ENCODE measurements at places on chromosomes 1 and 21.

GRCh38 chr1:167092653-167093052 lies 1.2 kb upstream of the STYXL2 start:
- no peak for DNase-seq

DNA sequence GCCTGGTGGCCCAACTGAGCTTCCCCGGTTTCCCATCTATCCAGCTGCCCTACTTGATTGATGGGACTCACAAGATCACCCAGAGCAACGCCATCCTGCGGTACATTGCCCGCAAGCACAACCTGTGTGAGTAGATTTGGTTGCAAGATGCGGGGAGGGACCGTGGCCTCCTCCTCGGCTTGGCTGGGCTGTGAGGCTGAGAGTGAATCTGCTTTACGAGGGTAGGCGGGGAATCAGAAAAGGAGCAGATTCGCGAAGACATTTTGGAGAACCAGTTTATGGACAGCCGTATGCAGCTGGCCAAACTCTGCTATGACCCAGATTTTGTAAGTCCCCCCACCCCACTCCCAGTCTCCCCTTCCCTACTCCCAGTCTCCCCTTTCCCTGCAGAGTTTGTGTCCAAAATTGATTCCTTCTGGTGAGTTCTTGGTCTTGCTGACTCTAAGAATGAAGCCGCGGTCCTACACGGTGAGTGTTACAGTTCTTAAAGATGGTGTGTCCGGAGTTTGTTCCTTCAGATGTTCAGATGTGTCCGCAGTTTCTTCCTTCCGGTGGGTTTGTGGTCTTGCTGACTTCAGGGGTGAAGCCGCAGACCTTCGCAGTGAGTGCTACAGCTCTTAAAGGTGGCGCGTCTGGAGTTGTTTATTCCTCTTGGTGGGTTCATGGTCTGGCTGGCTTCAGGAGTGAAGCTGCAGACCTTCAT lies 1.5 kb downstream of the GSTM2 start:
- no peak for DNase-seq

GRCh38 chr1:35574655-35575415 lies 1.7 kb downstream of the TFAP2E start:
- no peak for DNase-seq

DNA sequence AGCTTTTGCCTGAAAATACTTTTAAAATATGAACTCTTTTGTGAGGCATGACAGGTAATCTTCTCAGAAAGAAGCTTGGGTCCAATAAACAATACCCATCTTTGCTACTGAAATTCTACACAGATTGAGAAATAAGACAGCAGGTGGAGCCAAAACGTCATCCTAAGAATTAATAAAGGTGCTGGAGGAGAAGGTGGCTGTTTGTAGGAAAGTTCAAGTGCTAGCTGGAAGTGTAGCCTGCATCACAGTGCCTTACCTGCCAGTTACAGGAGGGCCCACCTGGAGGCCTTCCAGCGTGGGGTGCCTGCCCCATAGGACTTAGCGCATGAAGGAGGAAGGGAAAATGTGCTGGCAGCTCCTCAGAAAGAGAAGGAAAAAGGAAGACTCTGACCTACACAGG lies 93.7 kb downstream of the TTC3 start:
- no peak for DNase-seq

- DNase-seq: no peak
Observed at GRCh38 chr1:211198880-211199279, 60.3 kb upstream of the RCOR3 start.

GRCh38 chr1:110556471-110556807 lies 37.5 kb upstream of the KCNA10 start:
- no peak for DNase-seq

DNA sequence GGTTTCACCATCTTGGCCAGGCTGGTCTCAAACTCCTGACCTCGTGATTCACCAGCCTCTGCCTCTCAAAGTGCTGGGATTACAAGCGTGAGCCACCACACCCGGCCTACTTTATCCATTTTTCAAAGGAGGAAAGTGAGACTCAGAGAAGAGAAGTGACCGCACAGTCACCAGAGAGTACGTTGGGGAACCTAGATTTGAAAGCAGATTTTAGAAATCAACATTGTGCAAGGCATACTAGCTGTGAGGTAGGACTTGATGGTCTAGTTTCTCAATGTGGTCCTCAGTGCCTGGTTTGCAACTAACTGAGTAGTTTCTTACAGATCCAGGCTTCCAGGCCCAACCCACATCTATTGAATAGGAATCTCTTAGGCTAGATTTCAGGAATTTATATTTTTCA lies 1.7 kb upstream of the PRCC start:
- no peak for DNase-seq

DNA sequence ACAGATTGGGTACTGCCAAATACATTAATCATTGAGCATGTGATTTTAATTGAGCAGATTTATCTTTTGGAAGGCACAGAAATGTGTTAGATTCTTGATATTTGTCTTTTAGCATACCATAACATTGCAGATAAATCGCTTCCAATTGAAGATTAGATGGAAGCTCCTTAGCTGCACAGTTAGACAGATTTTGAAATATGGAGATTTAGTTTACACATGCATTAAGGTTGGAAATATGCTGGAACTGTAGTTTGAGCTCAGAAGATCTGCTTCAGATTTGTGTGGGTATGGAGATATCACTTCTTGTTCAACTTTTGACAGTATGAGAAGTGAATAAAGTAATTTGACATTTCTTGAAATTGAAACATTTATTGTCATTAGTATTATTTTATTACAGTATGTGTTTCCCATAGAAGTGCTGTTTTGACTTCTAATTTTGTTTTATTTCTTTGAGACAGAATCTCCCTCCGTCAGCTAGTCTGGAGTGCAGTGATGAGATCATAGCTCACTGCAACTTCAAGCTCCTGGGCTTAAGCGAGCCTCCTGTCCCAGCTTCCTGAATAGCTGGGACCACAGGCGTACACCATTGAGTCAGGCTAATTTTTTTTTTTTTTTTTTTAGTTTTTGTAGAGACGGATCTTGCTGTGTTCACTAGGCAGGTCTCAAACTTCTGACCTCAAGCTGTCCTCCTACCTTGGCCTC lies 29.1 kb downstream of the THRAP3 start:
- no peak for DNase-seq

GRCh38 chr1:205016075-205016474 lies 26.9 kb upstream of the CNTN2 start:
- no peak for DNase-seq

GRCh38 chr1:165897326-165898303 lies 70.2 kb downstream of the UCK2 start:
- no peak for DNase-seq

GRCh38 chr1:191913260-191913977 lies 244.8 kb upstream of the RGS18 start:
- DNase-seq: no peak

DNA sequence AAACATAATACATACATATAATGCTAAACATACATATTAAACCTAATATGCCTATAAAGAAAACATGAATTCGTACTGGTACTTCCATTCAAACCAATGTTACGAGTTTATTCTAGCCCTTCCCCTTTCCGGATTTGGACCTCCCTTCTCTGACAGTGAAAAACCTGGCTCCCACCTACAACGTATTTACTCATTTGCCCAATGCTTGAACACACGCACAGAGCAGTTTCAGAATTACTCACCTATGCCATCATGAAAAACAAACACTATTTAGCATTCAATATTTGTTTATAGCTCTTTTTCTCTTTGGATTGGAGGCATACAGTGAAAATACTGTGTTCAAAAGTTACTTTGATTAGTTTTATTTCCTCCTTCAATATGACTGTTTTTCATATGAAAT lies 204.4 kb downstream of the LMX1A start:
- no peak for DNase-seq

DNA sequence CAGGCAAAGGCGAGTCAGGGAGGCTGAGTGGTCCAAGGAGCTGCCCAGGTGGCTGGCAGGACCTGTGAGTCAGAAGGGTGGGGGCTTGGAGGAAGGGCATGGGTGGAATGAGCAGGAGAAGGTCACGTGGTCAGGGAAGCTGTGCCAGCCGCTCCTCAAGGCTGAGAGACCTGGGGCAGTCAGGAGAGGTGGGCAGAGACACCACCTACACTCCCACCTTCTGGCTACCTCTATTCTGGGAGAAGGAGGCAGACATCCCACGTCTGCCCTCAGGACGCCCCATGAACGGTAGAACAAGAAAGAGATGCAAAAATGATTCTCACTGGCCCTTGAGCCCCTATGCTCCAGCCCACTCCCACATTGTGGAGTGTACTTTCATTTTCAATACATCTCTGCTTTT lies 151.8 kb upstream of the RAB4A start:
- no peak for DNase-seq

GRCh38 chr1:55445416-55445815 lies 230.3 kb upstream of the USP24 start:
- DNase-seq: no peak

DNA sequence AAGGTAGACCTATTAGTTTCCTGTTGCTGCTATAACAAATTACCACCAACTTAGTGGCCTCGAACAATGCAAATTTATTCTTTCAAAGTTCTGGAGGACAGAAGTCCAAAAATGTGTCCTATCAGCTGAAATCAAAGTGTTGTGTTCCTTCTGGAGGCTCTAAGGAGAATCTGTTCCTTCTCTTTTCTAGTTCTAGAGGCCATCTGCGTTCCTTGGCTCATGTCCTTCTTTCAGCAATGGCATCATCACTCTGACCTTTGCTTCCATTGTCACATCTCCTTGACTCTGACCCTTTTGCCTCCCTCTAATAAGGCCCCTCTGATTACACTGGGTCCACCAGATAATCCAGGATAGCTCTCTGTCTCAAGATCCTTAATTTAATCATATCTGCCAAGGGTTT lies 1.2 kb upstream of the MR1 start:
- no peak for DNase-seq

DNA sequence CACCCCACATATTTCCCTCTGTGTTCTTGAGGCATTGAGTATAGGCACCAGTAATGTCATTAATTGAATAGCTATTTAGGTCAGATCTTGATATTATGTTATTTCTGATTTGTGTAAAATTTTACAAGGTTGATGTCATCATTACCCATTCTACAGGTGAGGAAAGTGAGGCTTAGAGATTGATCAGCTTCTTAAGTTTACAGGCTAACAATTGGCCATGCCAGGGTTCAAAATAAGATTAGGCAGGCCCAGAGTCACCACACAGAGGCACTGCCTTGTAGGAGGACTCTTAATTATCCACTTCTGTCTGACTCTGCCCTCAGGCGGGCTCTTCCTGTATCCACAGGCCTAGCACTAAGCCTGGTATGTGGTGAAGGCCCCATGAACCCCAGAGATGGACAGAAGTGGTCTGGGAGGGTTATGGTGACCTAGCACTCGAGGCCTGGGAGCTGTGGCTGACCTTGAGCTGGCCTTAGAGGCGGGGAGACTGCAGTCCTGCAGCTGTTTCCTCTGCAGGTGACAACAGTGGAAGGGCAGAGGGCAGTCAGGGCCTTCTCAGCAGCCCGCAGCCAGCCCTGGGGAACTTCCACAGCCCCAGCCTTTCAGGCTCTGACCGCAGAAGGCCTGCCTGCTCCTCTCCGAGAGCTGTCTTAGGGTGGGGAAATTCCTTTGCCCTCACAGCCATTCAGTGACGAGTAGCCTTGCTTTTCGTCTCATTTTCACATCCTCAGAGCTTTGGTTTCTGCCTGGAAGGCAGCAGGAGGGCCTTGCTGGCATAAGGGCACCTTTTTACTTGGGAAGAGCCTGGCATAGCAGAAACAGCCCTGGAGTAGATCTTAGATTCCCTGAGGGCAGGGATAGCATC lies 12.2 kb downstream of the ZDHHC18 start:
- DNase-seq: no peak

GRCh38 chr1:182235952-182236650 lies 155.5 kb downstream of the GLUL start:
- DNase-seq: no peak

GRCh38 chr1:103459346-103459745 lies 66.2 kb upstream of the RNPC3 start:
- DNase-seq: no peak

DNA sequence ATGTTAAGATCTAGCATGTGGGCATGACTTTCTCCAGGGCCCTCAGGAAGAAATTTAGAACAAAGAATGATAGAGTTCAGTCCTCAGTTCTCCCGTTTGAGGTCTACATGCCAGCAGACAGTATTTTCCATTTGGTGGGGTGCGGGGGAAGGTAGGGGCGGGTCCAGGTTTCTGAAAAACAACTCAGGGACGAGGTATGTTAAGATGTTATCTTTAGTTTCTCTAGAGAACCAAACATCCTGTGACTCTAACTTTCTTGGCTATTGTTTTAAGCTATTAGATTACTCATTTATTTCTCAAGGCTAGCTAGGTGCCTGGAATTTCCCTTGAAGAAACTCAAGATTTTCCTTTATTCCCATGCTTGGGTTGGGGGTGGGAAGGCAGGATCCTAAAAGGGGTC lies 42.3 kb upstream of the SYT14 start:
- no peak for DNase-seq

DNA sequence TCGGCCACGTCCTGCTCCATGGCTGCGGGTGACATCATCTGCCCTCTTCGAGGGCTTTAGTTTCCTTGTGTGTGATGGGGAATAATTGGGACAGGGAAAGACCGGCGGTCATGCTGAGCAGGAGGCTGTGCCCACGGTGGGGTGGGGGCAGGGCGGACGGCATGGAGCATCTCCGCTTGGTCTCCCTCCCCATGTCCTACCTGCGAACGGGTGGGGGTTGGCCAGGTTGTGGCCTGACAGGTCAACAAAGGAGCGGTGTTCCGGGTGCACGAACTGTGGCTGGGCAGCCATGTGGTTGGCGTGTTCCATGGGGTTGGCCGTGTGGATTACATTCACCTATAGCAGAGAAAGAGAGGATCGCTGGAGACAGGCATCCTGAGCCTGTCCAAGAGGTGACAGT lies 80.0 kb downstream of the PIK3CD start:
- no peak for DNase-seq

DNA sequence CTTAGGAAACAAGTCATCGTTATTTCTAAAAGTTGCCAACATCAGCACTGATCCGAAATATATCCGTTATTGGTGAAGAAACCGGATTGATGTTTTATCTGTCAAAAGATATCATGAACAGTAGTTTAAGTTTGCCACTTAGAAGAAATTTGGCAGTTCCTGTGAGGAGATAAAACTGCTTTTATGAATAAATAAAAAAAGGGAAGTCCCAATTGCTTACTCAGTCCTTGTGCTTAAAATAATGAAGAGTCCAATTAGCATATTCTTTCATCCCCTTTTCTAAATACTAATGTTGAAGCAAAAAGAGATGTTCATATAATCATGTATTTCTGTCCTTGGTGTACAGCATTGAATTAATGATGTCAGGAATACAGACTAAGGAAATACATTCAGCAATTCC lies 164.6 kb downstream of the NCAM2 start:
- no peak for DNase-seq

Measured in fibroblast of skin of left quadriceps (primary cell).